Activated naive CD8-positive, alpha-beta T cell treated with anti-CD3 and anti-CD28 coated beads, Interleukin-2, amount 50 U/mL, for 16 hours (primary cell): ENCODE measurements at places on chromosomes 1 and 21.

GRCh38 chr1:157114183-157115121 is 14.8 kb upstream of the ETV3L start:
- DNase-seq: no peak

DNA sequence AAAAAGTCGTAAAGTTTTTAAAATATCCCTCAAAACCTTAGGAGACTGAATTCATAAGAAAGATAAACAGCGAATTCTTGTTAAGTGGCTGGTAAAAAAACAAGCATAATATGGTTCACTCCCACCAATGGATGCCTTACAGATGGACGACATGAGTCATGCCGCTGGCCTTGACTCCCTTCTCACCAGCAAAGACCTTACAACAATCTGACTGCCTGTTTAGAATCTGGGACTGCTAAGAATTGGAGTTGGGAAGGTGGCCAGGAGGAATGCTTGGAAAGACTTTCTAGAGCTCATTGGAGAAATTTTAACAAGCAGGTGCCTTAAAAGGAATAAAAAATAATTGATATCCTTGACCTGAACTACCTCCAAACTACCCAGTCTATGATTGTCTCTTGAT is 206.9 kb upstream of the FMN2 start:
- DNase-seq: no peak

- DNase-seq: no peak
Observed at GRCh38 chr1:153612111-153612754, 704 bp downstream of the S100A16 start.

GRCh38 chr1:15469361-15469760 is 6.5 kb upstream of the CELA2B start:
- DNase-seq: no peak

DNA sequence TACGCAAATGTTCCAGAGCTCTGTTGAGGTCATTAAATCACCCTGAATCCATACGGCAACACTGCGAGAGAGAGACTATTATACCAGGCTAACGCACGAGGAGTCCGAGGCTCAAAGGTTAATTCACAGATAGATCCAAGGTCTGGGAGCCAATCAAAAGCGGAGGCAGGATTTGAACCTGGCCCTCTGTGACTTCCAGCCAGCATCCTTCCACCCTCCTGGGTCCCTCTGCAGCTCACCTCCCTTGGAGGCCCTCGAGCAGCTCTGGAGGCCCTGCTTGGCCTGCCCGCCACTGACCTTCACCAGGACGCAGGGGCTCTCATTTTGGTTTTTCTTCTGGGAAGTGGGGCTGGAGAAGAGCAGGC is 42.1 kb downstream of the KIAA1614 start:
- no peak for DNase-seq

GRCh38 chr21:28993293-28993629 is 584 bp upstream of the LTN1 start:
- DNase-seq: no peak

DNA sequence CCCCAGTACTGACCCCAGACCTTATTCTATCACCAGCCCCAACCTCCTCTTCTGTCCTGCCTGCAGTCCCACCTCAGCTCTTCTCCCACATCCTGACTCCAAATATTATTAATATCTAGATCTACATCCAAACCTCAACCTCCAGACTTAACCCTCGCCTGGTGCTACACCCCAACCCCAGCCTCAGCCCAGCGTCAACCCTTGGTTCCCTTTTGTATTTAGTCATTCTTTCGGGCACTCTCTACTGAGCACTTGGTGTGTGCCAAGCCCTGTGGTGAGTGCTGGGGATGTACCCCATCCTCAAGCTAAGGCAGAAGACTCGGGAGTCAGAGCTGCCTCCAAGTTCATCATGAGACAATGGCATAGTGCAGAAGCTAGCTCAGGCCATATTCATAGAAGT is 1.1 kb downstream of the SHISAL2A start:
- DNase-seq: no peak

DNA sequence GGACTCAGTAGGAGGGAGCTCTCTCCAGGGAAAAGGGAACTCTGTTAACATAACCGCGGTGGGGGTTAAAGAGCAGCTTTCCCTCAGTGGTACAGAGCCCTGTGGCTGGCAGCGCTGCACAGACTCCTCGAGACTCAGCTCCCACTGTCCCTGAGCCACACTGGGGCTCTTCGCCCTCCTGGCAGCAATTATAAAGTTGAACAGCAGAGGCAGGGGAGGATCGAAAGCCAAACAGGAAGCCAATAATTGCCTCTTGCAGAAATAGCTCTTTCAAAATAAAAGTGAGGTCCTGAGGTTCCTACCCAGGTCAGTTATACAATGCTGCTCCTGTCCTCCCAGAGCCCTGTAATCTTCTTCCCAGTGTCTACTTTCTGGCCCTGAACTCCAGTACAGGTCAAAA is 77.0 kb downstream of the FAM78B start:
- DNase-seq: no peak

- DNase-seq: no peak
Observed at GRCh38 chr1:241944300-241944699, 13.3 kb upstream of the BECN2 start.
